Heart right ventricle (tissue), 16 donors: ENCODE measurements at places on chromosomes 7 and 10. TPM values are rescaled to one million over a fixed set of nuclear protein-coding genes. Genes with fewer than 3 reads are reported as not detected.

- DNase-seq: no peak
- no peak overlapping the region for H3K27ac ChIP-seq
- H3K4me3 ChIP-seq: no peak overlapping the region
- H3K27me3 ChIP-seq: no peaks in the 10 kb centered on the region
Measured at GRCh38 chr10:28595613-28596012, 62.7 kb downstream of the WAC start.

- H3K27me3 ChIP-seq: no peaks in the 10 kb centered on the region
- no peaks in the 10 kb centered on the region for H3K36me3 ChIP-seq
- H3K4me1 ChIP-seq: peaks cover 2% of the 10 kb centered on the region
- no peak overlapping the region for H3K27ac ChIP-seq
Measured at GRCh38 chr10:22505911-22506685, 160.8 kb downstream of the SPAG6 start.

Gene IL2RA
- 1.2 TPM for total RNA-seq

DNA sequence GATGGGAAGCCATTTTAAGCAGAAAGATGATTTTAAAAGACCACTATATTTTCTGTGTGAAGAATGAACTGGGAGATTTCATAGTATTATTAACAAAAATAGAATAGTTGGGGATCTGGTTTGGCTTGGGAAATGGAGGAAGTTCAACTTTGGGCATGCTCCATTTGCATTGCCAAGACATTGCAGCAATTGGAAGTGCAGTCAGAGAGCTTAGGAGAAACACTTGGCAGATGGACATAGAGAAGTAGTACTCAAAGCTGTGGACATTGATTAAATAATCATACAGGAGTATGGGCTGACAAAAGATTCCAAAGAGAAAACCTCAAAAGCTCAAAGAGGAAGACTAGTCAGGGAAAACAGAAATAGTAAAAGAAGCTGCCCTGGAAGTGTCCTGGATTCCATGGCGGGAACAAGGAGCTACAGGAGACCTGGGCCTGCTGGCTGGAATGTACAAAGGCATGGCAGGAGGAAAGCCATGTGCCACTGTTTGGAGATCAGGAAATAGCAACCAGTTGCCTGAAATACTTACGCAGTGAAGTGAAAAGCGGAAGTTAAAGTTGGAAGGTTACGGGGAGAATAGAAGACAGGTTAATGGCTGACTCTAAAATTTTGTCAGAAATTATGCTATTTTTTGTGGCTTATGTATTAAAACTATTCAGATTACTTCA, 93.6 kb upstream of the MXI1 start:
- no peak for DNase-seq
- H3K4me3 ChIP-seq: no peak overlapping the region
- no peaks in the 10 kb centered on the region for H3K4me1 ChIP-seq
- no peaks in the 10 kb centered on the region for H3K27me3 ChIP-seq
- H3K36me3 ChIP-seq: peaks cover 75% of the 10 kb centered on the region

DNA sequence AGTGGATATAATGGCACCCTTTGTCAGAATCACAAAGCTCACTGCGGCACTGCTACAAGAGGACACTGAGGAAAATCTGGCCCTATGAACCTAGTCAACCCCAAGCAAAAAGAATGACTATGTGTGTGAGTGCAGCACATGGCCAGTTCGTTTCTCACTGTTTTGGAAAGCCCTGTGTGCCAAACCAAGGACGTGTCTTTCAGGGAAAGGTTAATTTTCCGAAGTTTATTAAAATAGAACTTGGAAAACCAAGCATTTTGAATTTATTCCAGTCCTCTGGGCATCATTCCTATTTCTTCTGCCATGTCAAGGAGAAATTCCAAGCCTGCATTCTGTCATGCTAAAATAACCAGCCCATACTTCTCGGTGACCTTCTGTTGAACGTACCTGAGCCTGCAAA, 471.8 kb downstream of the PLXDC2 start:
- peaks cover 14% of the 10 kb centered on the region for H3K4me1 ChIP-seq
- H3K27ac ChIP-seq: no peak overlapping the region
- no peak for DNase-seq
- no peaks in the 10 kb centered on the region for H3K36me3 ChIP-seq
- H3K27me3 ChIP-seq: no peaks in the 10 kb centered on the region
- no peak overlapping the region for H3K4me3 ChIP-seq

- H3K36me3 ChIP-seq: no peaks in the 10 kb centered on the region
- no peaks in the 10 kb centered on the region for H3K27me3 ChIP-seq
- peaks cover 31% of the 10 kb centered on the region for H3K4me1 ChIP-seq
- no peak overlapping the region for H3K4me3 ChIP-seq
- H3K27ac ChIP-seq: no peak overlapping the region
- DNase-seq: no peak
Measured at GRCh38 chr10:71191551-71192076, 20.8 kb upstream of the UNC5B start.

DNA sequence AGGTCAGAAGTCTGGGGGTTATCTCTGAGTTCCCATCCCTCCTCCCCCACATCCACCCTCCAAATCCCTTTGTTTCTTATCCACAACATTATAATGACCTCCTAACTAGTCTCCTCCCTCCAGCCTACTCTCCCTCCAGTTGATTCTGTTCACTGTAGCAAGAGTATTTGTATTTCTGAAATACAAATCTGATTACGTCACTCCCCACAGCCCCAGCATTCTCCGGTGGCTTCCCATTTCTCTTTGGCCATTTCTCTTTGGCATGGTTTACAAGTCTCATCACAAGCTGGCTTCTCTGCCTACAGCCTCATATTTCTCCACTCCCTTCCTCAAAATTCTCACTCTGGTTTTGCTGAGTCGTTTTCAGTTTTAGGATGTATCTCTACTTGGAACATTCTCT, 24.6 kb upstream of the MRPS33 start:
- no peak for DNase-seq
- no peaks in the 10 kb centered on the region for H3K36me3 ChIP-seq
- no peak overlapping the region for H3K4me3 ChIP-seq
- H3K4me1 ChIP-seq: no peaks in the 10 kb centered on the region
- H3K27me3 ChIP-seq: no peaks in the 10 kb centered on the region
- H3K27ac ChIP-seq: no peak overlapping the region

GRCh38 chr10:14652067-14652466, 122.6 kb downstream of the FAM107B start:
- H3K4me3 ChIP-seq: no peak overlapping the region
- H3K36me3 ChIP-seq: no peaks in the 10 kb centered on the region
- no peaks in the 10 kb centered on the region for H3K27me3 ChIP-seq
- H3K4me1 ChIP-seq: peaks cover 12% of the 10 kb centered on the region
- no peak overlapping the region for H3K27ac ChIP-seq

- H3K27me3 ChIP-seq: no peaks in the 10 kb centered on the region
- no peak for DNase-seq
- H3K36me3 ChIP-seq: no peaks in the 10 kb centered on the region
Measured at GRCh38 chr7:80596933-80597517, 41.4 kb upstream of the CD36 start.

DNA sequence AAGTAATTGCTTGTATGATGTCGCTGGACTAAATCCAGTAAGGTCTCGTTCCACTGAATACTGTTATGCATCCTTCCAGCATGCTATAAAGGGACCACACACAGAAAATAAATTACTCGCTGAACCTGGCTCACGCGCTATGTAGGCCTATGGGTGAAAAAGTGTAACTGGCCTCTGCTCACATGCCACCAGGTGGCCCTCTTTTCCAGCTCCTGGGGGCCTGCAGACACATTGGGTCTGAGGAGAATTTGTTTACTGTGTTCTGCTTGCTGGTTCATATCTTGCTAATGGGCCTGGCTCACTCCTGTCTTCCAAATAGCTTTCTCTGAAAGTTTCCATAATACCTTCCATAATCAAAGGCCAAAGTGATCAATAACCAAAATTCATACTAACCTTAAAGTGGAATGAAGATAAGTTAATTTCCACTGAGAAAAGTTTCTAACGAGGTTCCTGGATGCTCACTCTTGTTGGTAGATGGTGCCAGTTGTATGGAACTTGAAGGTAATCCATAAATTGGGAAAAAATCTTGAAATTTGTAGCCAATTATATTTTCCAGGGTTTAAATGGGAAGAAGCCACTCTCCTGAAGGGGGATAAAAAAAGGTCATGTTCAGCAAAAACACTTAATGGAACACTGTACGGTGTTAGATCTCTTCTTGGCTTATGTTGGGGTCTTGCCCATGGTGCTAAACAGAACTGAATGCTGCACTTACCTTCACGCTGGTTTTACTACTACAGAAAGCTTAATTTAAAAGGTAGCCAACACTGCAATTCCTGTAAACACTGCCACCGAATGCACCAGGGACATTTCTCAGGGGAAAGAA, 27.0 kb upstream of the ZPBP start:
- no peak overlapping the region for H3K27ac ChIP-seq
- no peak overlapping the region for H3K4me3 ChIP-seq
- H3K4me1 ChIP-seq: no peaks in the 10 kb centered on the region
- H3K36me3 ChIP-seq: no peaks in the 10 kb centered on the region

- peak within 1 kb of the TSS; percentile 69 for H3K4me3 ChIP-seq
- no peak within 1 kb of the TSS for H3K27ac ChIP-seq
- peak; percentile 25 for DNase-seq
- H3K36me3 ChIP-seq: no peaks in the 10 kb centered on the region
Measured at GRCh38 chr10:11823122-11823988, at the start of gene PROSER2. Gene PROSER2 (plus strand): TSS chr10:11823356. CDS start chr10:11852078, 28,722 bp downstream.

Gene TUBB8
- total RNA-seq: not detected

DNA sequence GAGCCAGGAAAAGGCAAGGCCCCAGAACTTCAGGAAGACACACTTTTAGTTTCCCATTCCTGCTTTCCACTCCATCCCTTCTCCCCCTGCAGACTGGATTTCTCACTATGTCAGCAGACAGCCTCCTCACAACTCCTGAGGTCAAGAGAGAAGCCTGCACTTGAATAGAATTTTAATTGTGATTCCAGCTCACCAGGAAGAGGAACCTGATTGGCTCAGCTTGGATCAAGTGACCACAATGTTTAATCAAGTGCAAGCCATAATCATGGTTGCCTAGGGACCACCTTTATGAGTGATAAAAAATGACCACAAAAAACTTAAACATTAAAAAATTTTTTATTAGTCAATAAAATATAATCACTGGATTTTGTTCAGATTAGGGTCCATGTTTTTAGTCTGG, 244.7 kb upstream of the RHOBTB1 start:
- H3K27me3 ChIP-seq: no peaks in the 10 kb centered on the region
- no peak overlapping the region for H3K27ac ChIP-seq
- DNase-seq: no peak
- peaks cover 9% of the 10 kb centered on the region for H3K4me1 ChIP-seq
- H3K36me3 ChIP-seq: no peaks in the 10 kb centered on the region

Gene RPEL1
- total RNA-seq: not detected

Gene RASSF4
- total RNA-seq: 73.9 TPM

DNA sequence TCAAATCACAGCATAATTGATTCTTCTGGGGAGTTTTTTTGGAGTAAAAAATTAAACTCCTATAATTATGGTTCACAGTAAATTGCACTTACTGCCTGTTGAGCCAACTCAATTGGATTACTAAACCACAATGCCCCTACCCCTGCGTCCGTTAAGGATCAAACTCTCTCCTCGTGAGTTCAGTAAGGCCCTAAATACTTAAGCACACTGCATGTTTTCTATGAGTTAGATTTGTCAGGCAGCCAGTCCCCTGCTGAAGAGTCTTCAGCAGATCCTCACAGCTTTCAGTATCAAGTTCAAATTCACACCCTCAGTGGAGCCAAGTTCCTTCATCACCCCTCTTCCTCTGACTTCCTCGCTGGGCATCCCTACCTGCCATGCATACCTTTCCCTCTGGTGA, 275.0 kb upstream of the BMPER start:
- no peaks in the 10 kb centered on the region for H3K36me3 ChIP-seq
- DNase-seq: no peak
- no peaks in the 10 kb centered on the region for H3K4me1 ChIP-seq
- no peak overlapping the region for H3K4me3 ChIP-seq
- H3K27me3 ChIP-seq: no peaks in the 10 kb centered on the region
- no peak overlapping the region for H3K27ac ChIP-seq

DNA sequence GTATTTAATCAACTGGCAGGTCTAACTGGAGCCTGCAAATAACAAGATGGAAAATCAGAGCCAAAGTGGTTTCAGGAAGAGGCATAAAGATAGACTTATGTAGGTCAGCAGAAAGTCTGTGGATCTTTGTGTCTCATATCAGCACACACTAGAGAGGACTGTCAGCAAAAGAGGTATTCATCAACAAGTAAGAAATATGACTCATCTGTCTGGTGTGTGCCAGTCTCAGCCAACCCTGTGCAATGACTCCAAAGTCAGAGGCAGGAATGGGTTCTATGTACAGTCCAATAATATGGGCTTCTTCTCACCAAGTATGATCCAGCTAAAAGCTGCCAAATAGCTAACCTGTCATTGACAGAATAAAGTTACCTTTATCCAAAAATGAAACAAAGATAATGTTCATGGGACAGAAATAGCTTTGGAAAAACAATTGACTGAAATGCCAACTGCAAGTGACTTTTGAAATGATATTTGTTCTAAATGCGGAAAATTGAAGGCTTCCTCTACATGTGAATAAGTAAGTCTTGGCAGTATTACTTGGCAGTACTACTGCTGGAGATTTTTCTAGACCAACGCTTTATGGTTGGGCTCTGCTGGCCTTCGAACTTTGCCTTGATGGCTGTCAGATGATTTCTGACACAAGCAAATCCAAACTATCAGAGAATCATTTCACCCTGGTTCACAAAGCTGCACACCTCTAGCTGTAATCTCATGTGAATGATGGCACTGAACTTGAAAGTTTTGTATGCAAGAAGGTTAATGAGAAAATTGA, 272.3 kb upstream of the SEMA3C start:
- H3K27ac ChIP-seq: peak overlapping the region; percentile 22
- H3K27me3 ChIP-seq: no peaks in the 10 kb centered on the region
- no peak overlapping the region for H3K4me3 ChIP-seq
- no peak for DNase-seq

Gene LRRC18
- total RNA-seq: not detected

- no peaks in the 10 kb centered on the region for H3K27me3 ChIP-seq
- H3K4me3 ChIP-seq: peak overlapping the region; percentile 97
- DNase-seq: no peak
- H3K36me3 ChIP-seq: no peaks in the 10 kb centered on the region
Measured at GRCh38 chr10:136465-136762, 1.2 kb downstream of the ZMYND11 start.

DNA sequence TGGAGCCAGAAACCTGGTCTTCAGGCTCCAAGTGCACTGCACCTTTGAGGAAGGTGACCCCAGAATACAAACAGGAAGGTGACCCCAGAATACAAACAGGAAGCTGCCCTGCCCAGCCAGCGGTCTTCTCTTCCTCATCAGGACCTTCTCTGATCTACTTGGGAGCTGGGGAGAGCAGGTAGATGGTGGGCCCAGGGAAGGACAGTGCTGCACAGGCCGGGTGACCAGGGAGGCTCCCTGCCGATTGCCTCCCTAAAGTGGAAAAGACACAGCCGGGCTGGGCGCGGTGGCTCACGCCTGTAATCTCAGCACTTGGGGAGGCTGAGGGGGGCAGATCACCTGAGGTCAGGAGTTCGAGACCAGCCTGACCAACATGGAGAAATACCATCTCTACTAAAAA, 151.8 kb upstream of the CHST15 start:
- no peak for DNase-seq
- H3K36me3 ChIP-seq: no peaks in the 10 kb centered on the region
- no peak overlapping the region for H3K27ac ChIP-seq
- H3K27me3 ChIP-seq: peaks cover 6% of the 10 kb centered on the region

Gene ZNF239
- 1.7 TPM for total RNA-seq
